ENCODE measurements at places on chromosomes 7 and 10.
A peak's percentile ranks its signal among the peaks of the same experiment; 100 is the strongest.

- DNase-seq: no peak
Measured at GRCh38 chr7:117274951-117275350, 47.9 kb downstream of the WNT2 start.

DNA sequence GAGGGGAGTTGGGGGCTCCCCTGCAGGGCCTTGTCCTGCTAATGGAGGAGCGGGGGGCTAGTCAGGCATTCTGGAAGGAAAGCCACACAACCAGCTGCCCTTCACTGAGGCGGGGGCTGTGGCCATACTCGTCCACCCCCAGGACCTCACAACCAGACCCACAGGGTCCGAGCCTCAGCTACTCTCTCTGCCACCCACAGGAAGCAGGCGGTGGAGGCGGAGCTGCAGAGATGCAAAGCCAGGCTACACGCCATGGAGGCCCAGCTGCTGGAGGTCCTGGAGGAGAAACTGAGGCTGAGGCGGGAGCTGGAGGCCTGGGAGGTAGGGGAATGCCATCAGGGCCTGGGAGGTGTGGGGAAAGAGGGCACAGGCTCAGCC, 3.1 kb downstream of the ABHD11 start:
- no peak for DNase-seq

DNA sequence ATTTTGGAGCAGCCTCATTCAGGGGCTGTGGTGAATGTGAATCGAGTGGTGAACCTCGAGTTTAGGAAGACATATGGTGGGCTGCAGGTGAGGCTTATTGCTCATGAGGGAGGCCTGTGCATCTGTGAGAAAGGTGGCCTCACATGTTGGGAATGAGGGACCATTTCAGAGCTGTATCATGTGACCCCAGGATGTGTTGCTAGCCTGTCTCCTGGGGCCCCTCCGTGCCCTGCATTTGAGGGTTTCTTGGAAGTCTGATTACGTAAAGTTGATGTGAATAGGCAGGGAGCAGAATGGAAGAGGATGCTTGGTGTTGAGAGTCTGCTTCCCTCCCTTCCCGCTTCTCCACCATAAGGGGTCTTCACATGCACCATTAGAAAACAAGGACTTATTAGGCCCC, 569.1 kb downstream of the LRMDA start:
- DNase-seq: no peak

DNA sequence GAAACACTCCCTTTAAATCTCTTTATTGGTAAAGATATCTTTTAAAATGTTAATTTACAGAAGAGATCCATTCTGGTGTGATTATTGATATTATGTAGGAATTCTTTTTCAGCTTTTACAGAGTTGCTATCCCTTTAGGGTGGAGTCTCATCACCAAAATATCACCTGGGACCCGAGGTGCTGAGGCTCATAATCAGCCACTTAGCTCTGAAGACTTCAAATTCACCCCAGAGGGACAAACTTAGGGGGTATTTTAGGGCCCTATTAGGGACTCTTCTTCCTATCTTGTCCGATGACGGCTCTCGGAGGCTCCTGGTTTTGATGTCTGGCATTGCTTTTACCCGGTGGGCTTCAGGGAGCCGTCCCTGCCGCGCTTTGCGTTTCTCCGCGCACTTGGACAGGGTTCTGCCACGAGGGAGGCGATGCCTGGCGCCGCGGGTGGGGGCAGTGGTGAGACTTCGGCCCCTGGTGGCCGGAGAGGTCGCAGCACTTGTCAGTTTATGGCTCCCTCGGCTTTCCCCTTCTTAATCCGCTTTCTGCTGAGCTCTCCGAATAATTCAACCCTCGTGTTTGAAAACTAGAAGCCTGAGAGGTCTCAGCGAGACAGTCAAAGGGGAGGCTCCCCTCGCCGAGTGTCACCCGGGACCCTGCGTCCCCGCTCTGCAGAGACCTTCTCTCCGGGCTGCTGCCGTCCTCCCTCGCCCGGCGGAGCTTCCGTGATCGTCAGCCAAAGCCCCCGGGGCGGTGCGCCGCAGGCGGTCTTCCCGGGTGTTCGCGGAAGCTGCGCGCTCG, 27.8 kb downstream of the RBM20 start:
- peak; percentile 58 for DNase-seq

DNA sequence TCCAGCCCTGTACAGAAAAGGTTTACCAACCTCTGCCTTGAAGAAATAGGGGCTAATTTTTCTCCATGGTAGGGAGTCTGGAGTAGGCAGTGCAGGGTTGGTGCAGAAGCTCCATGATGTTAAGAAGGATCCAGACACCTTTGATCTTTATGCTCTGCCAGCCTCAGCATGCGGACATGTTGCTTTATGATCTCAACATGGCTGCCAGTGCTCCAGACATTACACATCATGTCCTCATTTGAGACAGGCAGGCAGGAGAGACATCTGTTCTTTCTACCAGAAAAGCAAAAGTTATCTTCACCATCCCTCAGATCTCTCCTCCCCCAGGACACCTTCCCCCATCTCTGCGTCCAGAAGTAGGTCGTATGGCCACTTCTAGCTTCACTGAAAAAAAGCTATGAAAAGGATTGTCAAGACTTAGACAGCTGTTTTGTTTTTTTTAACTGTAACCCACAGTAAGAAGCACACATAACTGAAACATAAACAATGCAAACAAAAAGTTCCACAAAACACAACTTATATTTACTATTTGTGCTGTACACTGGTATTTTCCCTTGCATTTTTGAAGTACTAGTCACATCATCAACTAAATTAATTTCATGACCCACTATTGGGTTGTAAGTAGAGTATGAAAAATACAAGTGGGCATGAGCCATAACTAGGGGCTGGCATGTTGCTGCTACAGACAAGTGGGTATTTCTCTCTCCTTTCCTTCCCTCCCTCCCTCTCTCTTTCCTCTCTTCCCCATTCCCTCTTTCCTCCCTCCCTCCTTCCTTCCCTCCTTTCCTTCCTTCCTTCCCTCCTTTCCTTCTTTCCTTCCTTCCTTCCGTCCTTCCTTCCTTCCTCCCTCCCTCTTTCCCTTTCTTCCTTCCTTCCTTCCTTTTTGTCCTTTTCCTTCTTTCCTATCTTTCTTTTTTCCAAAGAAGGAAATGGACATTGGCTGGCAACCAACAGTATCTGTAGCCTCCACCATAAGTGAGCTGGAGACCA, 2.6 kb upstream of the RASSF4 start:
- DNase-seq: no peak

DNA sequence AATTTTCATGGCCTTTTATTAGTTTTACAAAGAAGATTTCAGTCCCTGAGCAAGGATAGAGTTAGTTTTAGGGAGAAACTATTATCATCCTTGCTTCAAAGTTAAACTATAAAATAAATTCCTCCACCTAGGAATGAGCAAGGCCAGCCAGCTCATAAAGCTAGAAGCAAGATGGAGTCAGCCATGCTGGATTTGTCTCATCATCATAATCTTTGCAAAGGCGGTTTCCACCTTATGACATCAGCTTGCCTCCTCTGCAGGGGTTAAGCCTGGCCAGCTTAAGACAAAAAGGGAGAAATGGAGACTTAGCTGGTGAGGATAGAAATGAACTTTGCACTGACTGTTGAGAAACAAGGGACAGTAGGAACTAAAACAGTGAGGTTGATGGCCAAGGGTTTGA, 18.7 kb downstream of the SSMEM1 start:
- no peak for DNase-seq

- DNase-seq: no peak
Measured at GRCh38 chr10:112842832-112843360, 107.2 kb upstream of the TCF7L2 start.

DNA sequence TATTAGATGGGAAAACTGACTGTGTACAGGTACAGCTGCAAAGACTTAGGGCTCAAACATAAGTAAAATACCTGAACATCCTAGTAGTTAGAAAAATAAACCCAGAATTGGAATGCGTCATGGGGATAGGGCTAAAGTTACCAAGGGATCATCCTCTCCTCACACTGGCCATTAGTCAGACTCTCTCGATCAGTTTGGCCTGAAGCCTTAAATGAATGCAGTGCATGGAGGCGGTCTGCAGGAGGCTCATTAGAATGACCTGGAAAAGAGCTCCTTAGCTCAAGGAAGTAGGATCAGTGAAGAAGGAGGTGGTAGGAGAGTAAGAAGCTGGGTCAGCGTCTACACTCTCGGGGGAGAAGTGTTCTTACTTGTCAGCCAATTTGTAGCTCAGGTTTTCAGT, 35.3 kb downstream of the DENND2A start:
- no peak for DNase-seq

GRCh38 chr10:83706120-83706519, 433.2 kb upstream of the GHITM start:
- no peak for DNase-seq

GRCh38 chr7:118140468-118140867, 43.5 kb upstream of the LSM8 start:
- DNase-seq: no peak

DNA sequence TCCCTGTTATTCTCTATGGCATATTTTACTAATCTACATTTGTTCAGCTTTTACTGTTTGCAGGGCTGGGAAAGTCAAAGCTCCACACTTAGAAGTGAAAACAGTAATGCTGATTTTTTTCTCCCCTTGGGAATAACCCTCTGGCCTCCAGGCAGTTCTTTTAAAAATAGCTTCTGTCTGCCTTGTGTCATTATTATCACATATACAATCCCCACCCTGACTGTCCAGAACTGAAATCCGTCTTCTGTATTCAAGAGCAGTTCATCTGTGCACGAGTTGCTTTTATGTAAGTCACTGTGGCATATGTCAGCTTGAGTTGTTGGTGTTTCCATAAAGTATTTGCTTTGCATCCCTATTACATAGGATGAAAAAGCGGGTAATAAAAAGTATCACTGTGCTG, 1221.1 kb upstream of the CELF2 start:
- DNase-seq: no peak

DNA sequence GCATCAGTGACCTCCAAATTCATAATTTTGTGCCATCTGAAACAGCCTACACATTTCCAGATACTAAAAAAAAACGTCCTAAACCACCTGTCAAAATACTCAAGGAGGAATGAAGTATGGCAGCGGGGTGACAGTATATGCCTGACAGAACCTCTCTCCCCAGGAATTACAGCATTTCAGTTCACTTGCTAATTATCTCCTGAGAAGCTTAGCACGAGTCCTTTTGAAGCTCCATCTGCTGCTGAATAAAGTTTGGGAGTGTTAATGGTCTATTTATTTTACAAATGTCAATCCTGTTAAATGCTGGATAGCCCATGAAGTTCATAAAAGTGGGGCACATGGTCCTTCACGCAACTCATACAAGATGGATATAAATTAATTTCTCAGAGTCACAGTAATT, 29.4 kb upstream of the ANLN start:
- no peak for DNase-seq

GRCh38 chr10:70198696-70199466, 28.6 kb upstream of the SAR1A start:
- no peak for DNase-seq

DNA sequence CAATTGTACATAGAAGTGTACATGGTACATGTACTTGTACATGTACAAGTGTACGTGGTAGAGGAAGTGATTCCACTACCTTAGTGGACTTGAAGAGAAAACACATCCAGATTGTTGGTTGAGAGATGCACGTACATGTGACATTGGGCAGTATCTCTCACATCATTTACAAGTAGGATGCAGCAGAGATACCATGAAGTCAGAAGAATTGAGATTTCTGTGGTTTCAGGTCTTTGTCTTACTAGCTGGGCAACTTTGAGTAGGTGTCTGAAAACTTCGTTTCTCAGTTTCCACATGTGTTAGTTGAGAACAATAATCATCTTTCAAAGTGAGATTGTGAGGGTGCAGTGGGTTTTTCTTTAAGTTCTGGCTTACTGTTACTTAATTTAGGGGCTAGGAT, 21.5 kb downstream of the CLDN12 start:
- no peak for DNase-seq

- no peak for DNase-seq
Measured at GRCh38 chr7:157652161-157652953, 315.6 kb downstream of the DNAJB6 start.

- no peak for DNase-seq
Measured at GRCh38 chr10:108445746-108446145, 1281.2 kb upstream of the SORCS1 start.

DNA sequence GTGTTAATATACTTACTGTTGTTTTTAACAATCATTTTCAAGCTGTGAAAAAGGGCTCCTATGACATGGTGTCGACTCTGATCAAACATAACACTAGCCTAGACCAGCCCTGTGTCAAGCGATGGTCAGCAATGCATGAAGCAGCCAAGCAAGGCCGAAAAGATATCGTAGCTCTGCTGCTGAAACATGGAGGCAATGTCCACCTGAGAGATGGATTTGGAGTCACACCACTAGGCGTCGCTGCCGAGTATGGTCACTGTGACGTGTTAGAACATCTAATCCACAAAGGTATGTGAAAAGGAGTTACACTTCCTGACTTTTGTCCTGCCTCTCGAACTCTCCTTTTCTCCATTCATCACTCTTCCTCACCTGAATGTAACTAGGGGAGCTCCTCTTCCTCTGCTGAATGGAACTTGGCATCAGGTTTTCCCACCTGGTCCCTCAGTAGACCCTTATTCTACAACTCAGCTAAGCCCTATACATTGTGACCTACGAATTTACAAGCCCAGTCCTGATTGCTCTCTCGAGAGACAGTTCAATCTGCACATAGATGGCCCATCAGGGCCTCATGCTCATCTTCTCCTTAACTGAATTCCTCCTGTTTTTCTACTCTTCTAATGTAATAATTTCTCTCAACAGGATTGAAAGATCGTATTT, 23.0 kb downstream of the ASB15 start:
- peak; percentile 31 for DNase-seq

DNA sequence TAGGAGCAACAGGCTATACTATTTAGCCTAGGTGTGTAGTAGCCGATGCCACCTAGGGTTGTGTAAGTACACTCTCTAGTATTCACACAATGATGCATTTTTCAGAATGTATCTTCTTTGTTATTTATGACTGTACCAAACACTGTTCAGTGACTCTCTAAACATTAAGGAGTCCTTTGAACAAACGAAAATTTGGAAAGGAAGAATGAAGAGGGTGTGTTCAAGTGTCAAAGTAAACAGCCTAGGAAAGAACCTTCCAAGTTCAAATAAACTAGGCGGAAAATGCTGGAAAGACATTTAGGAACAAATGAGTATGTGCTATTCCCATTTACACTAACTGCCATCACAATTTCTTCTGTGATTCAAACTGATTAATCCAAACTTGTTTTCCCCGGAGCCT, 142.4 kb downstream of the CHCHD3 start:
- DNase-seq: no peak

DNA sequence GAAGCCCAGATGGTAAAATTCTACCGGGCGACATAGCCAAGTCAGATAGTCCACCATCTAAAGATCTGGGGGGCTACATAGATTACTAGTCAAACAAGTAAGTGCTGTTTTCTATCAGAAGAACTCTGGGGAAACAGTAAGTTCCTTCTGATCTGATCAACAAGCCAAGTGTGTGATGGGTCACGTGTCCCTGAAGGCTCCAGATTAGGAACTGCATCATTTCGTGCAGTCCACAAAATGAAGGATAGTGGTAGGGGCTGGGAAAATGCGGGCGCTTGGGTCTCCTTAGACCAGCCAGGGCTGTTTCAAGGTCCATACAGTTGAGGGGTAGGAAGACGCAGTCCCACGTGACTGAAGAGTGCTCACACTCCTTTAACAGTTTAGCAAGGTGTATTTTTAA, 1.8 kb upstream of the CHN2 start:
- DNase-seq: no peak

- peak; percentile 16 for DNase-seq
Measured at GRCh38 chr7:156751319-156751718, 110.7 kb downstream of the RNF32 start.
